Fibroblast of the aortic adventitia (primary cell): ENCODE measurements at places on chromosomes 16 and 17.
A peak's percentile ranks its signal among the peaks of the same experiment; 100 is the strongest.

- DNase-seq, result peak; percentile 90
Measured at GRCh38 chr17:51000835-51001638, 119.6 kb downstream of the SPAG9 start.

- no peak for DNase-seq
Measured at GRCh38 chr17:16569358-16569712, 331 bp upstream of the ZNF287 start.

GRCh38 chr16:23635958-23636357 is 5.2 kb downstream of the PALB2 start:
- DNase-seq, result no peak

DNA sequence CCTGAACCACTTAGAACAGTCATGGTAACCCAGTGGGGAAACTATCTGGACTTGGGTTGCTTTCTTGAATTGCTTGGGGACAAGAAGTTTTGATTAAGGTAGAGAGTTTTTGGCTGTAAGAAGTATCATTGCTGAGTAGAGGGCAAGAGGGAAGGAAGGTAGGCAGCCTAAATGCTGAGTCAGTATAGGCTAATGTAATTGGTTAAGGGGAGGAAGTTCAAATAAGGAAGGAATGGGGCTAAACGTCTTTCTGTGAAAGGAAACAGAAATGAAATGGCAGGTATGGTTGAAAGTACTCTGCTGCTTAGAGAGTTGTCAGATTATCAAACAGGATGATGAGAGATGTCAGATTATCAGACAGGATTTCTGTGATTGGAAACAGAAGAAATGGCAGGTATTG is 20.3 kb downstream of the KPNB1 start:
- no peak for DNase-seq

GRCh38 chr17:40497695-40498094 is 3.7 kb downstream of the TNS4 start:
- no peak for DNase-seq

DNA sequence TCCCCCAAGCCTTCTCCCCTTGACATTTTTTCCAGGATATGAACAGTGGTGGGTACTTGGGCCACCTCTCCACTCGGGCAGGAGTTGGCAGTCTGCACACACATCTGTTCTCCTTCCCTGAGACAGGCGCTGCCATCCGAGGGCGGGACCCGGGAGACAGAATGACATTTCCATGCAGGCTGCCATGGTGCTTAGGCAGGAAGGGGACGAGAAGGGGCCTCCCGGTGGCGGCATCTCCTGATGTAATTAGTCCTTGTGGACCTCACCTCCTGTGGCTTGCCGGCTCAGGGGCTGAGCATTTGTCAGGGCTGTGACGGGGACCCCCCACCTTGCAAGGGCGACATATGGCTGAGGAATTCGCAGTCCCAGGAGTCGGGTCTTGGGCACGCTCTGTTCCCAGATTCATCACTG is 197.2 kb downstream of the FOXL1 start:
- no peak for DNase-seq

- no peak for DNase-seq
Measured at GRCh38 chr17:4960279-4960922, 7.2 kb downstream of the SPAG7 start.

GRCh38 chr16:56647641-56648431 is 3.9 kb upstream of the MT1B start:
- no peak for DNase-seq

DNA sequence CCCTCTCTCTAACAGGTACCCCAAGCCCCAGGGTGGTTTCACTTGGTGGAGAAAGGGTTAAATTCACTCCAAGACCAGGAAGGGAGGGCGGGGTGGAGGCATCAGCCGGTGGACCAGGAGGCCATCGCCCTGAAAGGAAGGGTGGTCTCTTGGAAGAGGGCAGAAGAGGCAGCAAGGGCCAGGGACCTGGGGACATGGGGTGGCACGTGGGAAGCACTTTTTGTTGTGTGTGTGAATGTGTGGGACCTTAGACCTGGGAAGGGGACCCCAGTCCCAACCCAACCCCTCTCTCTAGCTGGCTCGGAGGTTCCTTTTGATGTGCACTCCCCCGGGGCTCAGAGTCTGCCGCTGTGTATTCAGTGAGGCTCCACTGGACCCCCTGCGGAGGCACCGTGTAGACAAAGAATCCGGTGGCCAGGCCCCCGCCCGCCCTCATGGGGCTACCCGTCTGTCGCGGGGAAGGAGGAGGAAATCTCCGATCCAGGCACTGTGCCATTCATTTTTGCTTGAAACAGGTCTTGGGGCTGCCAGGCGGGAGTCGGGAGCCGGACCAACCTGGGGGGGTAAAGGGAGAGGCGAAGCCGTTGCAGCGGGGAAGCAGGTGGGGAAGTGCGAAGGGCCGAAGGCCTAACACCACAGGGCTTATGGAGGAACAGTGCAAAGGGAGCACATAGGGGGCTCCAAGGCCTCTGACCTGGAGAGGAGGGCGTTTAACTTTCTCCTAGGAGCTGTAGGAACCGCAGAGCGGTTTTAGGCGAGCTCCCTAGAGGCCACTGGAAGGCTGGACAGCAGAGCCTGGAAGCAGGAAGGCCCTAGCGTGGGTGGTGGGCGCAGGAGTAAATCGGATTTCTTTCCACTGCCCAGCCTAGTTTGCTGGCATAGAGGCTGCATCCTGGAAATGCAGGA is 3.2 kb upstream of the WNT3 start:
- DNase-seq, result no peak

DNA sequence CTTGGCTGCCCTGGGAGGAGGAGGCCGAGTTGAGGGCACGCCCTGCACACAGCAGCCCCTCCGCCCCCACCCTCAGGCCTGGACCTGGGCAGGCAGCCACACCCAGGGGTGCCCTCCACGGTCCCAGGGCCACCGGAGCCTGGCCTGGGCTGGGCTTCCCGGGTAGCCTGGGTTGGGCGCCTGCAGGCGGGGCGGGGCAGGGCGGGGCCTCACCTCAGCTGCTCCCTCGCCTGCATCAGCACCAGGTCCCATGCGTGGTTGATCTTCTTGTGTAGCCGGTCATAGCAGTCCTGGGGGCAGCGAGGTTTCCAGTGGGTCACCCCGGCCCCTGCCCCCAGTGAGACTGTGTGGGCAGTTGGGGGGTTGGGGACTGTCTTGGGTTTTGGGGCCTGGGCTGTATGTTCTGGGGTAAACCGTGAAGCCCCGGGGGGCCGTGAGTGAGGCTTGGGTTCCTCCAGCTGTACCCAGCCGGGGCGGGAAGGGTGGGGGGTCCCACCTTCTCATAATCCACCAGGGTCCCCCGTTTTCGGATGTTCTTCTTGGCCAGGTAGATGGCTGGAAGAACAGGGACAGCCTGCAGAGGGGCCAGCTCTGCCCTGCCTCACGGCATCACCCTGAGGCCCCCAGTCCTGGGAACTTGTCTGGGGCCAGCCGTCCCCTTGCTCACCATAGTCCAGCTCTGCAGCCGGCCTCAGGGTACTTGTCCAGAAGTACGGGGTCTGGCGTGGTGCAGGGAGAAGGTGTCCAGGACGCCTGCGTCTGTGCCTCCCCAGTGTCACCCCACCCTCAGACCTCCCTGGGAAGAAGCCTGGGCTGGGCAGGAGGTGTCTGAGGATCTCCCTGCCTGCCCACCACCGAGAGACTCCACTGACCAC is 2.0 kb downstream of the RGS11 start:
- DNase-seq, result no peak

GRCh38 chr17:29124925-29125273 is 55.3 kb downstream of the MYO18A start:
- DNase-seq, result peak; percentile 60

DNA sequence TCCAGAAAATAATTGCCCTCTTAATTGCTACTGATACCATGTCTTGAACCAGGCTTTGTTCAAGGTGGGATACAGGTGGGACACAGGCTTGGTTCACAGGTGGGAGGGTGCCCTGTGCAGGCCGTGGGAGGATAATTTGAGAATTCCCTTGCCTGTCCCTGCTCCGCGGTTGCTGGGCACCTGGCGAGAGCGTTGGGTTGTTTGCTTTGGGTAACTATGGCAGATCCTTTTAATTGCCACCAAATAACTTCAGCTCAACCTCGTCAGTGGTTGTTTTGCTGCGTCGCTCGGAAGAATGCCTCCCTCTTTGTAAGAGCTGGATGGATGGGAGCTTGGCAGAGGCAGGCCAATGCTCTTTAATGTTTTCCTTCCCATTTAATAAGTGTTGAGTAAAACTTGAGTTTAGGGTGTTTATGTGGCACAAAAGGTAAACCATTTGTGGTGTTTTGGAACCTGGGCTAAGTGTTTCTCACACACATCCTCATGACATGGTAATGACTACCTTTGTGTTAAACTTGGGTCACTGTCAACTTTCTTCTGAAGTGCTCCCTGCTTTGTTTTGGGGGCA is 202.5 kb downstream of the MSI2 start:
- no peak for DNase-seq

DNA sequence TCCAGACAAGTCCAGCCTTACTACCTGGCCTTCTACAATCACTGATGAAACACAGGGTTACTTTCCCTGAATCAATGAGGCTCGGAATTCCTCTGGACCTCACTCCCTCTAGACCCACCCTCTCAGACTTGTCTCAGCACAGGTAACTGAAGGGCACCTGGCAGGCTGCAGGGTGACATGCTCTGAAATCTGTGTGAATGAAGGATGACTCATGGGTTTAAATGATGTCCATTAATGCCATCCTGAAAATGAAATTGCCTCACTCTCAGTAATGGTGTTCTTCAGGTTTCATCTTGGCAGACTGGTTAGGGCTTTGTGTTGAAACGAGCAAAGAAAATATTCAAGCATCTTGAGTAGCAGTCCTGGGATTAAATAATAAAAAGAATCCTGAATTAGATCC is 134.4 kb downstream of the MAF start:
- no peak for DNase-seq

GRCh38 chr16:74862743-74863244 is 88.2 kb upstream of the FA2H start:
- peak; percentile 59 for DNase-seq

DNA sequence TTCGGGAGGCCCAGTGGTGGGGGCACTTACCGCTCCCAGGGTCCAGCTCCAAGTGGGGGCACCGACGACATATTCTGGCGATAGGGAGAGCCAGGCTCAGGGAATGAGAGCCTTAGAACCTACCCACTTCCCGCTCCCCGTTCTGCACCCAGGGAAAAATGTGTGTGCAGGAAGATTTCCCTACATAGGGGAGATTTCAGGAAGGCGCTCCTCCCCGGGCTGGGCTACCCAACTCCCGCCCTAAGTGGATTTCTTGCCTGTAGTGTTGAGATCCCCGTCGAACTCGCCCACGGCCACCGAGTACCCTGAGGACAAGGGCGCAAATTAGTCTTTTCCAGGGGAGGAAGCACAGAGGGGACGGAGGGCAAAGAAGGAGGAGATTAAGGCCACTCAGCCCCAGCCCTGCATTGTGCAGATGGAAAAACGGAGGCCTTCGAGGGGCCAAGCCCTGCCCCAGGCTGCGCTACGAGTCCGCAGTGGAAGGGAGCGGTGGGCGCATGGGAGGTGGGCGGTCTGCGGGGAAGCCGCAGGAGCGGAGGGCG is 5.1 kb downstream of the ITGA2B start:
- DNase-seq, result no peak
